Occipital lobe (tissue), 3 donors: ENCODE measurements at places on chromosomes 2 and 18. TPM values are rescaled to one million over a fixed set of nuclear protein-coding genes. Genes with fewer than 3 reads are reported as not detected.

- DNase-seq, result peak; percentile 56
Measured at GRCh38 chr2:1742681-1743395, 1.5 kb downstream of the PXDN start.

PAX8 gene
- total RNA-seq, result not detected

DSG1 gene
- 0.16 TPM for total RNA-seq

DNA sequence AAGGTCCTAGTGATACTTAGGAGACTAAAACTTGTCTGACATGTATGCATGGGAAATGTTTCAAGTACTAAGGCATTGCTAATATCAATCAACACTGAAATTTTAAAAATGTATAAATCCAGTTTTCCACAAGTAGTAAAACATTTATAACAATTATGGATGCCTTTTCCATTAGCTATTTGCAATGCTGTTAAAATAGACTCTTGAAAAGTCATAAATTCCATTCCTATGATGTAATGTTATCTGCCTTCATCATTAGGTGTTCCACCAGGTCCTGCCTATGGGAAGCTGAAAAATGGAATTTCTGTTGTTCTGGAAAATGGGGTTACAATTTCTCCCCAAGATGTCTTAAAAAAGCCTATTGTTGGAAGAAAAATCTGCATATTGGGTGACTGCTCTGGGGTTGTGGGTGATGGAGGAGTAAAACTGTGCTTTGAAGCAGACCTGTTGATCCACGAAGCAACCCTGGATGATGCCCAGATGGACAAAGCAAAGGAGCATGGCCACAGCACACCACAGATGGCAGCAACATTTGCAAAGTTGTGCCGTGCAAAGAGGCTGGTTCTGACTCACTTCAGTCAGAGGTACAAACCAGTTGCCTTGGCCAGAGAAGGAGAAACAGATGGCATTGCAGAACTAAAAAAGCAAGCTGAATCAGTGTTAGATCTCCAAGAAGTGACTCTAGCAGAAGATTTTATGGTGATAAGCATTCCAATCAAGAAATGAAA is 18.7 kb downstream of the ELAC1 start:
- DNase-seq, result peak; percentile 11

DNA sequence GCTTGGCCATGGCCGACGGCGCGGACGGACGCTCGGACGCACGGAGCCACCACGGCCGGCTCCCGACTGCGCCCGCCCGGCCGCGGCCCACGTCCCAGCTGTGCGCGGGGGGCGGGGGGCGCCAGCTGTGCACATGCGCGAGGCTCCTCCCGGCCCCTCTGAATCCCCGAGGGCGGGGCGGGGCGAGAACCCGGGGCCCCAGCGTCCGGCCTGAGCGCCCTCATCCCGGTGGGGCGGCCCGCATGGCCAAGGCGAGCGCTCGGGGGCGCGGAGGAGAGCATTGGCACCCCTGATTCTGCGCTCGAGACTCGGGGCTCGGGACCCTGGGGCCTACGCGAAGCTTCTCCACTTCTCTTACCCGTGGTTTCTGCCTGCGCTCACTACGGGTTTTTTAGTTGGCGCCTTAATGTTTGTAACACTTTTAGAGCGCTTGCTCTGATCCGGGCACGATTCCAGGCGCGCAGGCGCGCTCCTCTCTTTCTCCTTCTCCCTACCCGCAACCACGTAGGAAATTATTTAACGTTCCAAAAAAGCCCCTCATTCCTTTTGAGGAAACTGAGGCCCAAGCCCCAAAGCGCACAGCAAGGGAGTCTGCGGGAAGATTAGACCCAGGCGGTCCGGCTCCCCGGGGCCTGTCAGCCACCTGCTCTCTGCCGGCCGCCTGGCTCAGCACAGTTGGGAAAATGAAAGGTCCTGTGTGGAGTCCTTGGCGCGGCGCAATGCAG is at the start of gene PXDN:
TSS of gene PXDN (minus strand) at position 70 of the 725 bp plus-strand sequence. CDS start at position 10, 60 bp downstream.
- no peak for DNase-seq

- DNase-seq, result no peak
Measured at GRCh38 chr2:233690444-233690843, 2.2 kb upstream of the UGT1A6 start.

DNA sequence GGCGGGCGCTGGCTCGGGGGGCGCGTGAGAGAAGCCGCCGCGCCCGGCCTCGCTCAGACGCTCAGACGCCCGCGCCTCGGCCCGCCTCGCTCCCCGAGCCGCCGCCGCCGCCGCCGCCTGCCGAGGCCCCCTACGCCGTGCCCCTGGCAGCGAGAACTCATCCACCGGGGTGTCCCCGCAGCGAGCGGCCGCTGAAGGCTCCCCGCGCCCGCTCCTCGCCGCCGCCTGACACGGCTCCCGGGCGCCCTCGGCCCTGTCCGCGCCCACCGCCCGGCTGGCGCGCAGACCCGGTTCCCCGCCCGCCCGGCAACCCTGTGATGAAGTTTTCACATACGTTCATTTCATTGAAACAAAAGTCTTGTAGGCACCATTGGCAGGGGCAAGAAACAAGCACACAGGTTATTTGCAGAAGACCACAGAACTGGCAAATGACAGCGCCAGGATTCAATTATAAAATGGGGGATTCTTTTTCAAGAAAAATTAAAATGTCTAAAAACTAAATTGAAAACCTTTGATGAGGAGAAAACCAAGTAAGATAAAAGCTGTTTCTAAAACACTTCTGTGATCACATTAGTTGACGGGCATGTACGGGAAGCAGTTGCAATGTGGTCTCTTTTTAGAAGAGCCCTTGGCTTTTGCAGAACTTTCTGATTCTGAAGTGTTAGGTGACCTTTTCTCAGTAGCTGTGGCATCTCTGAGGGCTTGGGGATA is 50.5 kb upstream of the TUBA3D start:
- DNase-seq, result no peak

DNA sequence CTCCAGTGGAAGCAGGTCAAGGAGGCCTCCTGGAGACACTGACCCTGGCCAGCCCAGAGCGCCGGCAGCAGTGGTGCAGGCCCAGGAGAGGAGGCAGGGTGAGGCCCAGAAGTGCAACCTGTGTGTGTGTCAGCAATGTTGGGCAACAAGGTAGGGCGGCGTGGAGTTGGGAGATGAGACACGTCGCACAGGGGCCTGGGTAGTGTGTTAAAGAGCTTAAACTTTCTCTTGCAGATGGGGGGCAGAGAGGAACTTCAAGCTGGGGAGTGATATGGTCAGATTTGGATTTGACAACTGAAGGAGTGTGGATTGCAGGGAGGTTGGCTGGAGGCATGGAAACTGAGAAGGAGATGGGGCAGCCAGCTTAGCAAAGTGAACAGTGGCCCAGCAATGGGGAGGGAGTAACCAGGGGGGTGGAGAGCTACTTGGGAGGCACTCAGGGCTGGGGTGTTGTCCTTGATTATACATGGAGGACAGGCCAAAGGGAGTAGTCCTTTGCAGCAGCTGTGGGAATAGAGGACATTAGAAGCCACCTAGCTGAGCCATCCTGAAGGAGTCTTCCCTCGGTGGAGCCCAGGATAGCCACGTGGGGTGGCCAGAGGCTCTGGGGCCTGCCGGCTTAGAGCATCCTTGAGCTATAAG is 278.6 kb upstream of the HS6ST1 start:
- no peak for DNase-seq

GRCh38 chr2:110994250-110994961 is 126.3 kb upstream of the BCL2L11 start:
- DNase-seq, result no peak

DNA sequence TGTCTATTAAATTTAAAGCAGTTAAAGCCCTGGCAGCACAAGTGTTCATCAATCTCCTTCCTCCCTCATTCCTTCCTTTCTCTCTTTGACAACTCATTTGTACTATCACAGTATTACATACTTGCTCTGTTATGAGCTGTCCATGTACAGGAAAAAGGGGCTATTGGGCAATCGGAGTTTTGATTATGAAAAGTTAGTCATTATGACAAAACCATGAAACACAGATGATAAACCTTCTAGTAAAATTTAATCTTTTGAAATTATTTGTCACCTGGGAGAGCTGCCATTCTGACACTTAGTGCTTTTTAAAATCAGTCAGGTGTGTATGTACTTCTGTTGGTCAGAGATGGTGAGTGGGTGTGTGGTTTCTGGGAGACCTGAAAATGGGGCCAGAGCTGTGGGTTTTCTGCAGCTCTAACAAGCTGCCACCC is 39.4 kb downstream of the MAP4K4 start:
- no peak for DNase-seq

DNA sequence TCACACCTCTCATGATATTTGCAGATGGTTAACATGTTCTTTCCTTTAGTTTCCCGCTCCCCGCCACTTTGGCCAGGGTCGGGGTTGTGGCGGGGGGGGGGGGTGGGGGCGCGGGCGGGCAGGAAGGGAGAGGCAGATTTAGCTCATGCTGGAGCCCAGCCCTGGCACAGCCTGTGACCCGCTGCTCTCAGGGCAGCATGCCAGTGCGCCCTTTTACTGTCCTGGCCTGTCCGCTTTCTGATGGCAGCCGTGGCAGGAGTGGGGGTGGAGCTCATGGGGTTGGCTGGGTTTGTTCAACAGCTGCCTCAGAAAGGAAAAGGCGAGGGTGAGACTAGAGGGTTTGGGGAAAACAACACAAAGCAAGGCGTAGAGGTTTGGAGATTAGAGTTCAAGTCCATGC is 56.1 kb downstream of the TNP1 start:
- no peak for DNase-seq

RGPD4 gene
- not detected for total RNA-seq

GRCh38 chr2:239093542-239093941 is 245.7 kb downstream of the TWIST2 start:
- no peak for DNase-seq

TGFA gene
- 14.2 TPM for total RNA-seq
